Glutamatergic neuron (in vitro differentiated cells): ENCODE measurements at places on chromosomes 1 and 21.

- DNase-seq = no peak
Measured at GRCh38 chr1:169091480-169091941, 15.0 kb upstream of the ATP1B1 start.

DNA sequence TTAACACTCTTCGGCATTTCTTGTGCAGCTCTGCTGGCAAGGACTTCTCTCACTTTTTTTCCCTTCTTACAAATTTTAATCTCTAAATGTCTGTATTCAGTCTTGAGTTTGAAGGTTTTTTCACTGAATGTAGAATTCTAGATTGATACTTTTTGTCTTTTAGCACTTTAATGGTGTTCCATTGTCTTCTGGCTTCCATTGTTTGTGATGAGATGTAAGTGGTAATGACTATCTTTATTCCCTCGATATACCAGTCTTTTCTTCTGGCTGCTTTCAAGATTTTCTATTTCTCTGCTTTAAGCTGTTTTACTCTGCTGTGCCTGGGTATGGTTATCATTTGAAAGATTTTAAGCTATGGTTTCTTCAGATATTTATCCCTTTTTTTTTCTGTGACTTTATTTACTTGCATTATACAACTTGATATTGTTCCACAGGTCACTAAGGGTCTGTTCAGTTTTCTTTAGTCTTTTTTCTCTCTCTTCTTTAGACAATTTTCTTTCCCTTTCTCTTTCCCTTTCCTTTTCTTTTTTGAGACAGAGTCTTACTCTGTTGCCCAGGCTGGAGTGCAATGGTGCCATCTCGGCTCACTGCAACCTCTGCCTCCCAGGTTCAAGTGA lies 35.8 kb downstream of the DYRK1A start:
- DNase-seq = no peak

DNA sequence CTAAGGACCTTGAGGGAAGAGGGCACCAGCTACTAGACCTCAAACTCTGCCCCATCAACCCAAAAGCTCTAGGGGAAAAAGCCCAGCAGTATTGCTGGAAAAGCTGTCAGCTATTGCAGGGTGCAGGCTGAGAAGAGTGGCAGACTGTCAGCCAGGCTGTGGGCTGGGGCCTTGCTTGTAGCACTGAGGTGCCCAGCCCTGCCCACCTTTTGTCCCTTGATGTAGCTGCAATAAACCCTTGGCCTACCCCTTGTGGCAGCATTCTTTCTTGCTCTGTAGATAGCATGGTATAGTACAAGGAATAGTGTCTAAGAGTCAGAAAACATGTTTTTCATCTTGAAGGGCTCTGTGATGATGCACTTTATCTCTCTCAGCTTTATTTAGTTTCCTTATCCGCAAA lies 39.4 kb downstream of the CDC14A start:
- no peak for DNase-seq

DNA sequence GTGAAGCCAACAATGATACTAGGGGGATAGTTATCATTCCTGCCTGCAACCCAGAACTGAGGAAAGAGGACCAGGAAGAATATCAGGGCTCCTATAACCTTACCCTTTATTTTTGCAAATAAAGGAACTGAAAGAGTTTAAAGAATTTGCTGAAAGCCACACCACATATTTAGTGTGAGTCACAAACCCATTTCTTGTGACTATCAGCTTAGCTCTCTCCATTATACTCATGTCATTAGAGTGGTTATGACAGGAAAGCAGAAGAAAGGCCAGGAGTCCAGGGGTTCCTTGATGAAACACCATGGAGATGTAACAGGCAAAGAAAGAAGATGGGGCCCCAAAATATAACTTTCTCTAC lies 141.1 kb upstream of the SAMSN1 start:
- no peak for DNase-seq

DNA sequence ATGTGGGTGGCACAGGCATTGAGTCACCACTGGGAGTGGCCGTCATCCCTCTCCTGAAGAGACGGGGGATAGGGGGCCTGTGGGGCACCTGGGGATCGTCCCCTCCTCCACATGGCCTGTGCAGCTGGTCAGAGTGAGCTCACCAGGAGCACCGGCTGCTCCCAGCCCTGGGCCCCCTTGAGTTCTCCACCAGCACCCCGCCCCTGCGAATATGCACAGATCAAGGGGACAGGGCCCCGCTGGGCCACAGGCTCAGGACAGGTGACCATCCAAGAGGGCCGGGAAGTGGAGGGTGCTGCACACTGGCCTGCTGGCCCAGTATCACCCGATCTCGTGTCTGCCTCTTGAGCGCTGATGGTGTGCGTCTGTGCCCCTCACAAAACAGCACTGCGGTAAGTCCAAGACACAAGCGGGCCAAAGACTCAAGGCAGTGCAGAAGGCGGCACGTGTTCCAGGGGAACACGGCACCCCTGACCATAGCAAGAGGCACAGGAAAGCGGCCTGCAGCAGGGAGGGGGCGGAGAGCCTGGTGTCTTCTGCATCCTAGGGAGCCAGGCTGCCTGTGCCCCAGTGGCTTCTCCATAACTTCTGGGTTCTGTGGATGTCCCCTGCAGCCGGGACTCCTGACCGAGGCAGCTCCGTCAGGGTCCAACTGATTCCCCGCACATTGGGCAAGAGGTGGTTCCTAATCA lies 18.1 kb upstream of the TSPEAR start:
- no peak for DNase-seq

GRCh38 chr1:17308593-17308992 lies 596 bp downstream of the PADI4 start:
- no peak for DNase-seq

DNA sequence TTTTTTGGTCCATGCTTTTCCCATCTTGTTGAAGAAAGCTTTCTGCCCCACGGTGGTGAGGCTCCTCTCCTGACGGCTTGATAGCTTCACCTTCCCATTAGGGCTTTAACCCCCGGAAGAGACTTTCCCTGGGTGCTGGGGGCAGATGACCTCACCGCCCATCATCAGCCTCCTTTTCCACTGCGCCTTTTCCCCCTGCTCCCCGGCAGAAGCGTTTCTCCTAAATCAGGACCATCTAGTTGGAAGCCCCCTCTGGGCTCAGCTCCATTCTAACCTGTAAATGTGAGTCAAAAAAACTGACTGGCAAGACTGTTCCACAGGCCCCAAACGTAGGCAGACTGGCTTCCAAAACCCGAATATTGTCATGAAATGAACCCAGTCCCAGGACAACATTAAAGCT lies 6.7 kb downstream of the POFUT2 start:
- no peak for DNase-seq

GRCh38 chr1:2974701-2975301 lies 46.5 kb upstream of the ACTRT2 start:
- no peak for DNase-seq

GRCh38 chr1:24801176-24801575 lies 55.9 kb downstream of the CLIC4 start:
- no peak for DNase-seq

DNA sequence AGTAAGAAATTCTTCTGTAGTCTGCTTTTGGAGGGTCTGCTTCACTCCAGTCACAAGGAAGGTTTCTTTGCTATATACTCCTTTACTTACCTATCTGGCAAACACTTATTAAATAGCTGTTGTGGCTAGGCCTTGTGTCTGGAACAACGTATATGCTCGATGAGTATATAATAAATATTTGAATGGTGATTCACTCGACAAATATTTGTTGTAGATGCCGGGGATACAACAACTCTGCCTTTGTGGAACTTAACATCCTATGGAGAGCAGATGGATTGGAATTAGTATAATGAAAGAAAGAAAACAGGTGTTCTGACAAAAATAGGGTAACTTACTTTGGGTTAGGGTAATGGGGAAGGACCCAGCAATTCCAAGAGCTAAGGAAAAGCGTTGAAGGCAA lies 31.1 kb downstream of the KPNA6 start:
- DNase-seq = no peak

DNA sequence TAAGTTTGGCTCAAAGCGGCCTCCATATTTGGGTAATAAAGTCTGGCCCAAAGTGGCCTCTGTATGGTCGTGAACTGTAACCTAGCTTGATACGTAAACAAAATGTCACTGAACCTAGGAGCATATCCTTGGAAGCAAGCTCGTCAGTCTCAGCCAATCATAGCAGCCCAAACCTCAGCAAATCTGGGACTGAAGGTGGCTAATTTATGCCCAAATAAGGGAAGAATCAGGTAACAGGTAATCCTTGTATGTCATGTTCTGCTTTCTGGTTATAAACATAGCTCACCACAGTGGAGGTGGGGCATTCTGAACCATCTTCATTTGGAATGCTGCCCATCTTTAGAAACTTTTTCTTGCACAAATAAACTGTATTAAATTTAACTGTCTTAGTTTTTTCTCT lies 281.1 kb downstream of the TTLL7 start:
- DNase-seq = no peak

DNA sequence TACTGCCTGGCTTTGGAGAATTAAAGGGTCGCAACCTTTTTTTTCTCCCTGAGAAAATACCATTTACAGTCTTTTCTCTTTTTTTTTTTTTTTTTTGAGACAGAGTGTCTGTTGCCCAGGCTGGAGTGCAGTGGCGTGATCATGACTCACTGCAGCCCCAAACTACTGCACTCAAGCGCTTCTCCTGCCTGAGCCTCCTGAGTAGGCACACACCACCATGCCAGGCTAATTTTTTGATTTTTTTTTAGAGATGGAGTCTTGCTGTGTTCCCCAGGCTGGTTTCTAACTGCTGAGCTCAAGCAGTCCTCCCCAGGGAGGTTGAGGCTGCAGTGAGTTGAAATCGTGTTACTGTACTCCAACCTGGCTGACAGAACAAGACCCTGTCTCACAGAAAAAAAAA lies 24.6 kb downstream of the UBE4B start:
- no peak for DNase-seq

- no peak for DNase-seq
Measured at GRCh38 chr1:51734896-51735745, 118.2 kb downstream of the OSBPL9 start.

DNA sequence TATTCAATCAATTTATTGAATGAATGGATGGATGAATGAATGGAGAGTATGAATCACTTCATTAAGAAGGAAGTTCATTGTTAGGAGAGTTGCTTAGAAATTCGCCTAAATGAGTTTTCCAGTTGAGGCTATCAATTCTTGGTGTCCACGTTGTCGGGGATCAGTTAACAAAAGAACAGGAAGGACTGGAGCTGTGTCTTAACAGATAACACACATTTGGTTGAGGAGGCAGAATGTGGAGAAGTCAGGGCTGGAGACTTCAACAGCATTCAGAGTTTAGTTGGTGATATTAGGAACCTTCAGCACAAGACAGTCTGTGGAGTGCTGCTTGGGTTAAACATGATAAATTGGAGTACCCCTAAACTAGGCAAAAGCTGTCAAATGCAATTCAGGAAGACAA lies 33.7 kb downstream of the ZBTB18 start:
- no peak for DNase-seq

DNA sequence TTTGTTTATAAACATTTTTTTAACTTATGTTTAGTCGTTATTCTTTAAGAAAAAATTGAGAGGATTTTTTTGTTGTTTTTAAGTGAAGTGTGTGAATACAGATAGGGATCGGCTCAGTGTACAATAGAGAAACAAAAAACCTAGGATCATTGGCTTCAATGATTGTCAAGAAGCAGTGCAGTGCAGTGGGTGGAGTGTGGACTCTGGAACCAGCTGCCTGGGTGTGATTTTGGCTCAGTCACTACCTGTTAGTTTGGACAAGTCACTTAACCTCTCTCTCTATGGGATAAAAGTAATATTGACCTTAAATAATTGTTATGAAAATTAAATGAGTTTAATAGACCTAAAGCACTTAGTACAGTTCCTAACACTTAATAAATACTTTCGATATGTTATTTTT lies 41.3 kb downstream of the SCCPDH start:
- DNase-seq = no peak

- no peak for DNase-seq
Measured at GRCh38 chr1:4616831-4617465, 37.5 kb upstream of the AJAP1 start.

- DNase-seq = no peak
Measured at GRCh38 chr1:116122955-116123757, 12.0 kb downstream of the MAB21L3 start.

- DNase-seq = no peak
Measured at GRCh38 chr21:46409641-46410406, 48.9 kb upstream of the DIP2A start.

GRCh38 chr1:179121159-179121938 lies 39.5 kb downstream of the TOR3A start:
- no peak for DNase-seq

- no peak for DNase-seq
Measured at GRCh38 chr1:34002810-34003209, 138.9 kb downstream of the HMGB4 start.

DNA sequence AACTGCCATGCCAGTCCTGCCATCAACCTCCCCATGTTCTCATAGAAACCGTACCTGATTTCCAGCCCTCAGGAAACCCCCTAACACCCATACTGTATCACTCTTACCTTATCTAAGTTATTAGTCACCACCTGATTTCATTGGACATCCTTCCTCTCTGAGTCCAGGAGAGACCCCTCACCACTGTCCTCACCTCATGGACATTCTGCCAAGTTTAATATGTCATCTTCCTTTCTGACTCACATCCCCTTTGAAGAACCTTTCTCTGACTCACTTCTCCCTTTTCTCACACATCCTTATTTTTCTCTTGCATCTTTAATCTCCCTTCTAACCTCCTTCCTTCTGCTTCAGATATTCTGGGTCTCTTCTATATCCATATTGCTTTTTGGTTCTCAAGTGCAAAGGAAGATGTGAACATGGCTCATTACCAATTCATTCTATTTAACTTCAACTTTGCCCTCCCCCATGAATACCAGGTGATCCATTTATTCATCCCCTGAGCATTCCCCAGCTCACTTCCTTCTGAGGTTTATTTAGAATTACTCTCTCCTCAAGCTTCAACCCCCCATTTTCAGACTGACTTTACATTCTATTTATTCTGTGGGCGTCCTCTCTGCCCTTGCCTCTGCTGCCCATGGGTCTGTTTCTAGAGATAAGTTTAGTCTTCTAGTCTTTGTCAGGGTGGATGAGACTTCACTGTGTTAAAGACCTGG lies 206.8 kb upstream of the ESRRG start:
- no peak for DNase-seq

DNA sequence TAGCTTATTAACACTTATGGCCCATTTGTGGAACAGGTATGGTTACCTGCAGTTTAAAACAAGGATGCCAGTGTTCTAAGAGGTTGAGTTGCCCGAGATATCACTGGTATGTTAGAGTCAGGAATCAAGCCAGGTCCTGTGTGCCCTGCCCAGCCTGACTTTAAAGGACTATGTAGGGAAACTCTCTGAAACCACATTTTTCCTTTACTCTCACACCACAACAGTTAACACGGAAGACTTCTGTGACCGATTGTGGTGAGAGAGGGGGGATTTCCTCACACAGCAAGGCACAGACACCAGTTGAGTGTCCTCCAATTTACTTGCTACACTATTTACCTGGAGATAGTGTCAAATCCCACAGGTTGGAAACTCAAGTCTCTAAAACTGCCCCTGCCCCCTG lies 47.8 kb downstream of the UCK2 start:
- no peak for DNase-seq

- DNase-seq = no peak
Measured at GRCh38 chr1:86997538-86997937, 83.1 kb downstream of the HS2ST1 start.
